ENCODE measurements at places on chromosomes 3 and 15. TPM values are rescaled to one million over a fixed set of nuclear protein-coding genes. Genes with fewer than 3 reads are reported as not detected.

DNA sequence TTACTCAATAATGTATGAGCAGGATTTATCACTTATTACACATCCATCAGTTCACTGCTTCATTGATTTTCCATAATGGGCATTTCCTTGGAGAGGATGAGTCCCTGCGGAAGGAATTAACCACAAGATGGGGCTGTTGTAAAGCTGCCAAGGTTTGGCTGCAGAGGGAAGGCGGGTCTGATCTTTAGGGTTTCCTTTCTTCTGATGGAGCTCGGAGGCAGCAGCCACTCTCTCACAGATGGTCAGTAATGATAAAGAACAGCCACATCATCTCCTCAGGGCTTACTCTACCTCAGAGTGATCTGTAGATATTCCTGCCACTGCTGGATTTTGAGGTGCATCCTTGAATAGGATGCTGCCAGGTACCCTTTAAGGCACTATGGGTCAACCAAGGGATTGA, 115.2 kb downstream of the USP13 start:
- DNase-seq = no peak
- peaks cover 5% of the 10 kb centered on the region for H3K36me3 ChIP-seq
- no peaks in the 10 kb centered on the region for H3K27me3 ChIP-seq
- H3K4me1 ChIP-seq = no peaks in the 10 kb centered on the region
- no peak overlapping the region for H3K4me3 ChIP-seq

DNA sequence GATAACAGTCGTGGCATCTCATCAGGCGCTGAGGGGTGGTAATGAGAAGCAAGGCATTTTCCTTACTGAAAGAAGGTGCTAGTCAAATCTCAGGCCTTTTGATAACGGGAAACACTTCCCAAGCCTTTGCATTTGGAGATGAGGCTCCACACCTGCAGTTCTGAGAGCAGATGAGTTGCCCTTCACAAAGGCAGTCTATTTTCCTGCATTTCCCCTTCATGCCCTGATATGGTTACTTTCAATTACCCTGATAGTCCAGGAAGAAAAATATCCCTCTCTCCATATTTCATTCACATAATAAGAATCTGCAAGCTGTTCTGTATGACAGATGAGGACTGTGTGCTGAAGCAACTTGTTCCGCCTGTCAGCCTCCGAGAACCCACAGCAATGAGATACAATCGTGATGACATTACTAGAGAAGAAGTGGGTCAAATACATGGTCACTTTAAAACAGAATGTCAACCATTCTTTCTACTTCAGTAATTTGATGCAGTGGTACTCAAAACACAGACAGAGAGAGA, 25.0 kb downstream of the FHIT start:
- H3K27me3 ChIP-seq = no peaks in the 10 kb centered on the region
- H3K4me1 ChIP-seq = no peaks in the 10 kb centered on the region
- no peaks in the 10 kb centered on the region for H3K36me3 ChIP-seq
- no peak for DNase-seq
- no peak overlapping the region for H3K4me3 ChIP-seq

DNA sequence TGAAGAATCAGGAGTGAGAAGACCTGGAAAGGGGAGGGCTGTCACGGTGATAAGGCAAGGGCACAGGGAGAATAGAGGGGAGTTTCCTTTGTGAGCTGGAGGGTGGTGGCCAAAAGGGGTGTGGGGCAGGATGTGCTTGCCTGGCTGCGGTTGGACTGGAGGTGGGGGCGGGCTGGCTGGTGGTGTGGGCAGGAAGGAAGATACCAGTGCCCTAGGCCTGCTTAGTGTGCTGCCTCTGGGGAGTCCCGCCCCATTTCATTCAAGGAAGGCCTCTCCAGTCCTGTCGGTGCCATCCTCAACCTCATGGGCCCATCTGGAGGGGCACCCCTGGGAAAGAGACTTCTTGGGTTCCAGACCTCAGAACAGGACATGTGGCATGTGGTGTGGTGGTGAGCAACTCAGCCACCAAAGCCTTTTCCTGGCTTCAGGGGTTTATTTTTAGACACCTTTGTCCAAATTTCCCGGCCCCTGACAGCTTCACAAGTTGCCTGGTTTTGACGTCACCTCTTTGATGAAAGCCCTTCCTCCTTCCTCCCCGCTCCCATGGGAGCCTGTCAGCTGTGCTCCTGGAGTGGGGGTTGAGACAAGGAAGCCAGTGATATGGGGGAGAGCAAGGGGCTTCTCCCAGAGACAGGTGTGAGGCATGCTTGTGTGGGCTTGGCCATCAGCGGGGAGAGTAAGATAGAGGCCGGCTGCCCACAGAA, 15.6 kb downstream of the TEX264 start:
- peak overlapping the region; percentile 92 for H3K4me3 ChIP-seq
- H3K27me3 ChIP-seq = no peaks in the 10 kb centered on the region

- peaks cover 44% of the 10 kb centered on the region for H3K27me3 ChIP-seq
- no peaks in the 10 kb centered on the region for H3K4me1 ChIP-seq
- H3K36me3 ChIP-seq = peaks cover 4% of the 10 kb centered on the region
- H3K27ac ChIP-seq = no peak overlapping the region
- no peak for DNase-seq
Observed at GRCh38 chr15:62799037-62799436, 243.5 kb upstream of the TPM1 start.

- H3K4me3 ChIP-seq = no peak overlapping the region
- H3K27ac ChIP-seq = no peak overlapping the region
- no peaks in the 10 kb centered on the region for H3K4me1 ChIP-seq
Observed at GRCh38 chr15:92466834-92467233, 73.2 kb downstream of the ST8SIA2 start.

Gene UROC1
- total RNA-seq = not detected

Gene MCTP2
- total RNA-seq = 23.1 TPM

- DNase-seq = no peak
- H3K4me1 ChIP-seq = no peaks in the 10 kb centered on the region
- H3K27ac ChIP-seq = no peak overlapping the region
- H3K4me3 ChIP-seq = no peak overlapping the region
- H3K36me3 ChIP-seq = no peaks in the 10 kb centered on the region
Observed at GRCh38 chr3:168322941-168323340, 227.2 kb upstream of the GOLIM4 start.

Gene SST
- not detected for total RNA-seq

- no peak for DNase-seq
- peaks cover 20% of the 10 kb centered on the region for H3K27me3 ChIP-seq
- no peak overlapping the region for H3K4me3 ChIP-seq
- no peak overlapping the region for H3K27ac ChIP-seq
Observed at GRCh38 chr15:87207990-87208580, 1048.5 kb downstream of the NTRK3 start.

Gene SUCNR1
- total RNA-seq = 1.6 TPM

DNA sequence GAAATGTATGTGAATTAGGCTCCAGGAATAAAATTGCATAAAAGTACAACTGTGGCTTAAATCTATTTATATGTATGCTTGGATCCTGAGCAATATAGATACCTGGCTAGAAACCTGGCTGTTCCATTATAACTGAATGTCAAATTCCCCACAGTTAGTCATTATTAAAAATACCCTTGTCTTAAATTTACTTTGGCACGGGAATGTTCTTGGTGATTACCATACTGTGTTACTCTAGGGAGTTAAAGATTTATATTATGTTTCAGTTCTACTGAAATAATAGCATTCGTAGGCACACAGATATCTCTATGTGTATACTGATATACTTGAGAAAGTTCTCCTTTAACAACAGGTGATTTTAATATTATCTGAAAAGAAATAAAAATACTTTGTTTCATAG, 394.1 kb downstream of the PTPRG start:
- no peak overlapping the region for H3K27ac ChIP-seq
- H3K36me3 ChIP-seq = no peaks in the 10 kb centered on the region
- H3K4me1 ChIP-seq = no peaks in the 10 kb centered on the region
- H3K27me3 ChIP-seq = no peaks in the 10 kb centered on the region
- no peak overlapping the region for H3K4me3 ChIP-seq

- H3K36me3 ChIP-seq = peaks cover 21% of the 10 kb centered on the region
- no peak overlapping the region for H3K4me3 ChIP-seq
- peak overlapping the region; percentile 72 for H3K27ac ChIP-seq
- H3K27me3 ChIP-seq = no peaks in the 10 kb centered on the region
- H3K4me1 ChIP-seq = peaks cover 18% of the 10 kb centered on the region
Observed at GRCh38 chr3:4814305-4814903, 164.8 kb upstream of the BHLHE40 start.

- no peak overlapping the region for H3K27ac ChIP-seq
- peak overlapping the region; percentile 94 for H3K4me3 ChIP-seq
- no peaks in the 10 kb centered on the region for H3K36me3 ChIP-seq
Observed at GRCh38 chr3:169811631-169812331, 889 bp upstream of the LRRIQ4 start.

DNA sequence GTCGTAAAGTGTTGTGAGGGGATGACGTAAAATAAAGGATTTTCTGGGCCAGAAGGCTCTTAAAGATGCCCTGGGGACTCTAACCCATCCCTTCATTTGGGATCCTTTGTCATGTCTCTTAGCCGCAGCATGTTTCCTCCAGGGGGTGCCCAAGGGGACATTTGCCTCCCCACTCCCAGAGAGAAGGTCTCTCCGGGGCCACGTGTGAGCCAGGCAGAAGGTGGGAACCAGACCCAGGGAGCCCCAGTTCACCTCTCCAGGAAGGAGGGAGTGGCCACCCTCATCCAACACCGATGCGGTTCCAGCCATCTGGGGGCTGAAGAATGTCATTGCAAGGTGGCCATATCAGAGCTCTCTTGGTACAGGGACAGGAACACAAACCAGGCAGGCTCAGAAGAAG, 25.2 kb downstream of the ST8SIA2 start:
- no peak overlapping the region for H3K4me3 ChIP-seq
- H3K27me3 ChIP-seq = peaks cover 80% of the 10 kb centered on the region
- H3K27ac ChIP-seq = no peak overlapping the region

- no peaks in the 10 kb centered on the region for H3K27me3 ChIP-seq
- no peak for DNase-seq
- H3K36me3 ChIP-seq = peaks cover 9% of the 10 kb centered on the region
- H3K4me3 ChIP-seq = no peak overlapping the region
Observed at GRCh38 chr3:46675843-46676567, 17.5 kb downstream of the ALS2CL start.

Gene FAM3D
- not detected for total RNA-seq

DNA sequence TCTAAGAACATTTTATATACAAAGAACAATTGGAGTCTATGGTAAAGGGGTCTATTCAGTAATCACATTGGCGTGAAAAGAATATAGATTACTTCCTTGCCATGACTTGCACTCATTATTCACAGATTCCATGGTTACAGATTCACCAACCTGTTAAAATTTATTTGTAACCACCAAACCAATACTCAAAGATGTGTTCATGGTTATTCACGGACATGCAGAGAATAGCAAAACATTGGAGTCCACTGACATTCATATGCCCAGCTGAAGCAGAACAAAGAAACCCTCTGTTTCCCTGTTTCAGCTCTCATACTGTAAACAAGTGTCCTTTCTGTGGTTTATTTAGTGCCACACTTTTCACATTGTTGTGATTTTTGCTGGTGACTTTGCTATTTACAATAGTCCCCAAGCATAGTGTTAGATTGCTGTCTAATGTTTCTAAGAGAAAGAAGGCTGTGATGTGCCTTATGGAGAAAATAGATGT, 185.8 kb upstream of the TTC14 start:
- H3K27me3 ChIP-seq = no peaks in the 10 kb centered on the region
- H3K4me3 ChIP-seq = no peak overlapping the region
- no peaks in the 10 kb centered on the region for H3K36me3 ChIP-seq
- H3K4me1 ChIP-seq = no peaks in the 10 kb centered on the region
- H3K27ac ChIP-seq = no peak overlapping the region

DNA sequence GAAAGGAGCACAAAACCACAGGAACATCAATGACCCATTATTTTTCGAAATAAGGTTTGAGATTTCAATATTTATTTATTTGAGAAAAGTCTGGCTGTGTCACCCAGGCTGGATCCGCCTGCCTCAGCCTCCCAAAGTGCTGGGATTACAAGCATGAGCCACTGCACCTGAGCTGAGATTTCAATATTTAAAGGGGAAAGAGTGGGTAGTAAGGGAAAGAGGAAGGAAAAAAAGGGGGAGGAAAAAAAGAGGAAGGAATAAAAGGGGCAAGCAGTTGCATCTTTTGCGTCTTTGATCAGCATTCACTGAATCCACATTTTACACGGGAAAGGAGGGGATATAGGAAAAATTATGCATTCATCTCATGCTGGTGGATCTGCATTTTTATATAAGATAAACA, 47.4 kb downstream of the ERICH6 start:
- peaks cover 5% of the 10 kb centered on the region for H3K27me3 ChIP-seq
- H3K4me1 ChIP-seq = no peaks in the 10 kb centered on the region
- no peak overlapping the region for H3K27ac ChIP-seq
- no peak for DNase-seq
- no peak overlapping the region for H3K4me3 ChIP-seq
- peaks cover 2% of the 10 kb centered on the region for H3K36me3 ChIP-seq

GRCh38 chr15:34014556-34014955, 24.4 kb downstream of the AVEN start:
- DNase-seq = no peak
- no peaks in the 10 kb centered on the region for H3K36me3 ChIP-seq
- no peak overlapping the region for H3K4me3 ChIP-seq
- H3K27ac ChIP-seq = no peak overlapping the region
